Esophagus squamous epithelium (tissue), 5 donors: ENCODE measurements at places on chromosomes 2 and 18. TPM values are rescaled to one million over a fixed set of nuclear protein-coding genes. Genes with fewer than 3 reads are reported as not detected.

The SLC16A14 gene
- total RNA-seq = 1.9 TPM

The RGPD4 gene
- not detected for total RNA-seq

The ARL4C gene
- 11.2 TPM for total RNA-seq

The PHLPP1 gene
- total RNA-seq = 16.6 TPM

The LRRTM4 gene
- not detected for total RNA-seq

The MATN3 gene
- 0.45 TPM for total RNA-seq

The ASPRV1 gene
- total RNA-seq = 0.31 TPM

GRCh38 chr2:64615192-64615763 is 38.4 kb downstream of the SERTAD2 start:
- H3K4me1 ChIP-seq = peaks cover 11% of the 10 kb centered on the region
- H3K27ac ChIP-seq = no peak overlapping the region
- DNase-seq = no peak
- no peak overlapping the region for H3K4me3 ChIP-seq
- no peaks in the 10 kb centered on the region for H3K36me3 ChIP-seq

GRCh38 chr2:29921560-29921915 is at the start of gene ALK:
Gene ALK (minus strand): TSS chr2:29921586. CDS start chr2:29920659, 927 bp downstream.
- H3K36me3 ChIP-seq = no peaks in the 10 kb centered on the region
- no peak within 1 kb of the TSS for H3K27ac ChIP-seq
- peak within 1 kb of the TSS; percentile 41 for H3K4me3 ChIP-seq
- H3K4me1 ChIP-seq = peaks cover 33% of the 10 kb centered on the region
- peaks cover 70% of the 10 kb centered on the region for H3K27me3 ChIP-seq

GRCh38 chr18:79139206-79139605 is 70.0 kb downstream of the ATP9B start:
- no peaks in the 10 kb centered on the region for H3K4me1 ChIP-seq
- H3K36me3 ChIP-seq = no peaks in the 10 kb centered on the region
- no peak for DNase-seq
- H3K27me3 ChIP-seq = no peaks in the 10 kb centered on the region
- no peak overlapping the region for H3K27ac ChIP-seq
- no peak overlapping the region for H3K4me3 ChIP-seq

GRCh38 chr2:71456617-71457016 is 3.3 kb downstream of the DYSF start:
- H3K4me1 ChIP-seq = peaks cover 73% of the 10 kb centered on the region
- H3K36me3 ChIP-seq = no peaks in the 10 kb centered on the region
- H3K4me3 ChIP-seq = no peak overlapping the region
- H3K27ac ChIP-seq = peak overlapping the region; percentile 82
- DNase-seq = no peak

GRCh38 chr2:923832-924601 is 26.6 kb upstream of the SNTG2 start:
- no peak overlapping the region for H3K27ac ChIP-seq
- H3K27me3 ChIP-seq = no peaks in the 10 kb centered on the region
- no peaks in the 10 kb centered on the region for H3K36me3 ChIP-seq

DNA sequence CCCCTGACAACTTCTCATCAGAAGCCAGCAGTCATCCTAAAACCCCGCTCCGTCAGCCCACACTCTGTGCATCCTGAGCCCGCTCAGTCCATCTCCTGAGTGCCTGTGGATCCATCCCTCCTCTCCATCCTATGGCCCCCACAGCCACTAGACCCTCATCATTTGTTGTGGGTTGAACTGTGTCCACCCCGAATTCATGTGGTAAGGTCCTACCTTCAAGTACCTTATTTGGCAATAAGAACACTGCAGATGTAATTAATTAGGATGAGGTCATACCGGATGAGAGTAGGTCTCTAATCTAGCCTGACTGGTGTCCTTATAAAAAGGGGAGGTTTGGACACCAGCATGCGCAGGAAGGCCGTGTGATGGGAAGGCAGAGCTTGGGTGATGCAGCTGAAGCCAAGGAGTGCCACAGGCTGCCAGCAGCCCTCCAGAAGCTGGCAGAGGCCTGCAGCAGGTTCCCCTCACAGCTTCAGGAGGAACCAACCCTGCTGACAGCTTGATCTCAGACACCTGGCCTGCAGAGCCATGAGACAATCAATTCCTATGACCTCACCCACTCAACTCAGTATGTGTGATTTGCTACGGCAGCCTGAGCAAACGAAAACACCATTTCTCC is 192.4 kb downstream of the ZBTB7C start:
- no peaks in the 10 kb centered on the region for H3K27me3 ChIP-seq
- H3K36me3 ChIP-seq = no peaks in the 10 kb centered on the region
- H3K4me1 ChIP-seq = peaks cover 35% of the 10 kb centered on the region
- DNase-seq = no peak

DNA sequence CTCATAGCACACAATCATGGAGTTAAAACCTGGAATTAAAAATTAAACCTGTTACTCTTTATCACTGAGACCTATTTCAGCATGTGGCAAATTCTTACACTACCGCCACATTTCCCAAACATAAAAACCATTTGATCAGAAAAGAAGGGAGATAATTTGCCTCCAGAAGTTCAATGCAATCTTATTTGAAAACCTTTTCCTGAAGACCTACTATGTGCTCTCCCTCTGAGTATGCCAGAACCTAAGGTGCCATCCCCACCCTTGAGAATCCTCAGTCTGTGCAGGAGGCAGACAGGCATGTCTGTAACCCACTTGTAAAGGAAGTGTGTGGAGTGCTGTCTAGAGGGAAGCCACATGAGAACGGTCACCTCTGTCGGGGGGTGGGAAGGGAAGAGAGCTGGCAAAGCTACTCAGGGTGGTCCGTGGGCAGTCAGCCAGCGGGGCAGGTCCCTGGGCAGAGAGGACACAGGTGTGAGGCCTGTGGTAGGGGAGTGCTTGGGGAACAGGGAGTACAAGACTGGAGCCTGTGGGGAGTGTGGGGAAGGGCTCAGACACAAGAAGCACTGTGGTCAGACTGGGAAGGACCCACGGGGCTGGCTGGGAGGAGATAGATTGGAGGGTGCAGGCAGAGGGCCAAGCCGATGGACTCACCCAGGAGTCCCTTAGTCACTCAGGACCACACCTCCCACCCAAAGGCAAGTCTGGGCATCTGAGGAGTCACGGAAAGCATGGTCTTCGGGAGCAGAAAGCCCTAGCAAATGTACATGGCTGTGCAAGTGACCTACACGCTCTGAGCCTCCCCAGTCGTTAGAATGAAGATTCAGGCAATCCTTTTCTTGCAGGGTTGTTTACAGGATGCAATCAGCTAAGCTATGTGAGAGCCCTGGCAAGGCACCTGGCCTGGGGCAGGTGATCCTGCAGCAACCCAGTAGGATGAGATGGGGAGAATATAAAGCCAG is 22.8 kb downstream of the CRACDL start:
- H3K4me3 ChIP-seq = no peak overlapping the region
- H3K27me3 ChIP-seq = no peaks in the 10 kb centered on the region
- H3K27ac ChIP-seq = peak overlapping the region; percentile 23
- H3K36me3 ChIP-seq = no peaks in the 10 kb centered on the region
- no peak for DNase-seq

DNA sequence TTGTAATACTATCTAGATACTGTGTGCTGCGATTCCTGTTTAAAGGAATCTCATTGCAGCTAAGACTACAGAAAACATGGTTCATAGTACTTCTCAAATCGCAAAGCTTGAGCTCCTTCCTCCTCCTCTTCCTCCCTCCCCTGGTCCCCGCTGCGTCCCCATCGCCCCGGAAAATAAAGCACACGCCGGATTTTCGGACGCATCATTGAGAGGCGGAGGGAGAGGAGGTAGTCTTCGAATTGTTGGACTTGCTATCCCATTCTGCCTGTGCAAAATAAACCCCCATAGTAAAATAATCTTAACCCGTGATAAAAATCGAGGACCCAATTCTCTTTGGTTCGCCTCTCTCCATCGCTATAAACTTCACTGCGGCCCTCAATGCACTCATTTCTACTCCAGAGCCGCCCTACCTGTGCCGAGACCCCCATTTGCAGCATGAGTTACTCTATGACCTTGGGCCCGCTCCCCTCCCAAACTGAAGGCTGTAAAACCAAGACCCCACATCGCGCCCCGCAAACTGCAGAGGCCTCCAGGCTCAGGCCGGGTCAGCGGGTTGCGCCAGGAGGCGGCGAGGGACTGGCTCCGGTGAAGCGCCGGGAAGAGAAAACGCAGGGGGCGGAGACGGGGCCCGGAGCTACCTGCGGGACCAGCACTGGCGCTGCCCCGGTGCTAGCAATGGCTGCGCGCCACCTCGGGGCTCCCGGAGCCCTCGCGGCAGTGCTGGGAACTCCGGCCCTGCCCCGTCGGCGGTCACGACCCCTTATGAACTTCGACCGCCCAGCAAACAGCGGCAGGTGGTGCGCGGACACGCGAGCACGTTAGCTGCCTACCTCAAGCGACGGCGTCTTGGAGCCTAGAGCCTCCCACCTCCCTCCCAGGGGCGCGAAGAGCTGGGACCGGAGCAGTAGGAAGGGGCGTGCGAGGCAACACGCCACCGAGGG is 649 bp downstream of the ESCO1 start:
- H3K36me3 ChIP-seq = no peaks in the 10 kb centered on the region
- H3K4me3 ChIP-seq = peak overlapping the region; percentile 74
- H3K27ac ChIP-seq = peak overlapping the region; percentile 100
- peak; percentile 63 for DNase-seq

GRCh38 chr2:17166506-17166905 is 351.7 kb downstream of the RAD51AP2 start:
- H3K27me3 ChIP-seq = no peaks in the 10 kb centered on the region
- H3K27ac ChIP-seq = no peak overlapping the region
- no peak for DNase-seq
- H3K36me3 ChIP-seq = no peaks in the 10 kb centered on the region
- no peak overlapping the region for H3K4me3 ChIP-seq

GRCh38 chr2:154280543-154280942 is 408.8 kb downstream of the GALNT13 start:
- no peak overlapping the region for H3K27ac ChIP-seq
- H3K4me3 ChIP-seq = no peak overlapping the region
- no peak for DNase-seq
- no peaks in the 10 kb centered on the region for H3K36me3 ChIP-seq

- H3K36me3 ChIP-seq = no peaks in the 10 kb centered on the region
- H3K4me1 ChIP-seq = peaks cover 6% of the 10 kb centered on the region
- H3K4me3 ChIP-seq = no peak overlapping the region
- H3K27ac ChIP-seq = no peak overlapping the region
- no peak for DNase-seq
Observed at GRCh38 chr2:102667072-102667471, 47.7 kb downstream of the SLC9A2 start.

DNA sequence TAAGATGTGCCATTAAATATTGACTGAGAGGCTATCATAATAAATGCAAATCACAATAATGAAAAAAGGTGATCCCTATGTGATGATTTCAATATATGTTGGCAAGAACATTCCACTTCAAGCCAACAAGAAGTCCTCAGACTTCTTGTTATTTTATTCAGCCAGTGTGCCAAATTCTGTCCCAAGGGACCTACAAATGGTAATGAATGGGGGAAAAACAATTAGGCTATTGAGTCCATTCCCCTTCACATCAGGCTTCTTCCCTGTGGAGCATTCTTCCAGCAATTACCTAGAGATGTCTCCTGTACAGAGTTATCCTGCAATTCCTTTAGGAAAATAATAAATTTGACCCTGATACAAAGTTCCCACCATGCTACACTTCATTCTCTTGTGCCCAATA is 144.4 kb downstream of the PIEZO2 start:
- peak overlapping the region; percentile 19 for H3K27ac ChIP-seq
- no peak overlapping the region for H3K4me3 ChIP-seq
- no peak for DNase-seq
- H3K4me1 ChIP-seq = no peaks in the 10 kb centered on the region
- H3K27me3 ChIP-seq = no peaks in the 10 kb centered on the region

- H3K27ac ChIP-seq = peak overlapping the region; percentile 17
- no peaks in the 10 kb centered on the region for H3K36me3 ChIP-seq
- DNase-seq = no peak
Observed at GRCh38 chr2:233638836-233639235, 2.6 kb downstream of the UGT1A10 start.

- H3K27ac ChIP-seq = peak overlapping the region; percentile 45
- no peaks in the 10 kb centered on the region for H3K36me3 ChIP-seq
- peaks cover 16% of the 10 kb centered on the region for H3K4me1 ChIP-seq
- no peak overlapping the region for H3K4me3 ChIP-seq
- no peaks in the 10 kb centered on the region for H3K27me3 ChIP-seq
- DNase-seq = no peak
Observed at GRCh38 chr2:9765611-9766531, 77.4 kb upstream of the TAF1B start.

DNA sequence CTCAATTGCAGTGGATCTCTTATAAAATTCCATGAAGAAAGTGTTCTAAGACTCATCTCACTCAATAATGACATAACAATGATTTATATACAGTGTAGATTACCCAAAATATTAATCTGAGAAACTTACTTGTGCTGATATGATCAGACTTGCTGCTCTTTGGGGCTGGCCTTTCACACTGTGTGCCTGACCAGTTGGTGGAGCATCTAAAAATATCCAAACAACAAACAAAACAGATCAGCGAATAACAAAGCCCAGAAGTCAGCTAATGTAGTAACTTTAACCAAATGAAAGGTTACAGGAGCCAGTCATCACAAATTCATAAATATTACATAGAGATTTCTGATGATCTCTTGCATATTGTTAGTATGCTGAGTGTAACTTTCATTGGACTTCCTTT is 1466.8 kb upstream of the NXPH2 start:
- no peak overlapping the region for H3K27ac ChIP-seq
- DNase-seq = no peak
- H3K4me1 ChIP-seq = no peaks in the 10 kb centered on the region
- no peak overlapping the region for H3K4me3 ChIP-seq

- DNase-seq = no peak
- no peak overlapping the region for H3K27ac ChIP-seq
- H3K4me3 ChIP-seq = no peak overlapping the region
- no peaks in the 10 kb centered on the region for H3K27me3 ChIP-seq
- no peaks in the 10 kb centered on the region for H3K36me3 ChIP-seq
Observed at GRCh38 chr2:189819297-189819704, 35.1 kb downstream of the PMS1 start.

- H3K36me3 ChIP-seq = no peaks in the 10 kb centered on the region
- H3K27ac ChIP-seq = no peak overlapping the region
- no peak overlapping the region for H3K4me3 ChIP-seq
- DNase-seq = no peak
- no peaks in the 10 kb centered on the region for H3K4me1 ChIP-seq
- H3K27me3 ChIP-seq = no peaks in the 10 kb centered on the region
Observed at GRCh38 chr18:7637269-7637668, 70.2 kb downstream of the PTPRM start.

GRCh38 chr2:102154364-102154763 is 11.8 kb downstream of the IL1R1 start:
- no peak for DNase-seq
- H3K4me3 ChIP-seq = no peak overlapping the region
- no peaks in the 10 kb centered on the region for H3K27me3 ChIP-seq
- peak overlapping the region; percentile 83 for H3K27ac ChIP-seq
- H3K4me1 ChIP-seq = peaks cover 30% of the 10 kb centered on the region
- H3K36me3 ChIP-seq = peaks cover 49% of the 10 kb centered on the region

DNA sequence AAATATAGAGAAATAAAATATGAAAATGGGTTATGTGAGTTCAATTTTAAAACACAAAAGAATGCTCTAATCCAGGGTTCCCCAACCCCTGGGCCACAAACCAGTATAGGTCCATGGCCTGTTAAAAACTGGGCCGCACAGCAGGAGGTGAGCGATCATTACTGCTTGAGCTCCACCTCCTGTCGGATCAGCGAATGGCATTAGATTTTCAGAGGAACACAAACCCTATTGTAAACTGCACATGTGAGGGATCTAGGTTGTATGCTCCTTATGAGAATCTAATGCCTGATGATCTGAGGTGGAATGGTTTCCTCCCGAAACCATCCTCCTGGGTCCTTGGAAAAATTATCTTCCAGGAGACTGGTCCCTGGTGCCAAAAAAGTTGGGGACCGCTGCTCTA is 34.7 kb downstream of the TTR start:
- no peak overlapping the region for H3K4me3 ChIP-seq
- DNase-seq = no peak
- no peaks in the 10 kb centered on the region for H3K36me3 ChIP-seq
- H3K4me1 ChIP-seq = no peaks in the 10 kb centered on the region
- no peak overlapping the region for H3K27ac ChIP-seq
- no peaks in the 10 kb centered on the region for H3K27me3 ChIP-seq
